ENCODE measurements at places on chromosomes 2 and 18. TPM values are rescaled to one million over a fixed set of nuclear protein-coding genes. Genes with fewer than 3 reads are reported as not detected.

Gene HOXD12
- not detected for total RNA-seq

Gene CYP26B1
- not detected for total RNA-seq

Gene TUBA3E
- not detected for total RNA-seq

Gene FAM237A
- not detected for total RNA-seq

Gene GRP
- not detected for total RNA-seq

Gene ALPP
- total RNA-seq = not detected

Gene CYP27C1
- total RNA-seq = not detected

Gene CKAP2L
- total RNA-seq = 3.4 TPM

Gene LPIN1
- total RNA-seq = 94.9 TPM

Gene HSBP1L1
- total RNA-seq = 10.5 TPM

Gene MC4R
- total RNA-seq = not detected

All from CD4-positive, CD25-positive, alpha-beta regulatory T cell (primary cell).